Small intestine (tissue), 16 donors: ENCODE measurements at places on chromosomes 2 and 18.

DNA sequence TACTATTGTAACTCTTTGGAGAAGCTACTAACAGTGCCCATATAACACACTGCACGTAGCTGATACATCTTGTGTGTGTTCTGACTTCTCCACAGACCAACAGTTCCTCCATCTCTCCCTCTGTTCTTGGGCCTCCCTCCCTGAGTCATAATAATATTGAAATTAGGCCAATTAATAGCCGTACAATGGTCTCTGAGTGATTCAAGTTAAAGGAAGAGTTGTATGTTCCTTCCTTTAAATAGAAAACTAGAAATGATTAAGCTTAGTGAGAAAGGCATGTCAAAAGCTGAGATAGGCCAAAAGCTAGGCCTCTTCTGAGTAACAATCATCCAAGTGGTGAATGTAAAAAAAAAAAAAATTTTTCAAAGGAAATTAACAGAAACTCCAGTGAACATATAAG is 828.4 kb upstream of the CHAC2 start:
- no peak for DNase-seq

DNA sequence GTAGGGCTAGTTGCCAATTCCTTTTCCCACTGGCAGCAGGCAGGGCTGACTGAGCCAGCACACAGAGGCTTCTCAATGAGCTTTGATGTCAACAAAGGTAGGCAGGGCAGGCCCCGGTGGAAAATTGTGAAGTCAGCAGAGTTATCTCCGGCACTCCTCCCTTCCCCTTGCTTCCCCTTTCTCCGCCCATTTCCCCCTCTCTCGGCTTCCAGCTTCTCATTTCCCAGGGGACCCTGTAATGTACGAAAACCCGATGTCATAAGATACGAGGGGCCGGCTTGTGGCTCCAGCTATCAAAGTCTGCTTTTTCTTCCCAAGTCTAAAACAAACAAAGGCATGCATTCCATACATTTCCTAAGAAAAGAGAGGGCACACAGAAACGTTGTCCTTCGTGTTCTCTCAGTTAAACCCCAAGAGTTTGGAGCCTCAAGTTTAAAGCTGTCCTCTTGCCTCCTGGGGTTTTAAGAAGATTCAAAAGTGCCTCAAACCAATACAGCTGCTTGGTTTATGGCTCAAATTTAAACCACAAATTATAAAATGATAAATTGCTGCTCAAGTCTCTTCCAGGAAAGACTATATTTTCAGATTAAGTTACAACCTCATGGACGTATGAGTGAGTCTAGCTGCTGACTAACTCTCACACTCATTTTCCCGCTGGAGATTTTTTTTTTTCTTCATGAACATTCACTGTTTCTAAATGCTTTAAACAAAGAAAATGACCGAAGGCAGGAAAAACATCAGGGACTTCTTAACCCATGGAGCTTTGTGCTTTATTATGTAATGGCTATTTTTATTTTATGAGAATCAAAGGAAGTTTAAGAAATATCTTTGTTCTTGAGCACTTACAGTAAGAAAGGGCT is 27.2 kb upstream of the EML4 start:
- DNase-seq, result peak; percentile 89

- peak; percentile 79 for DNase-seq
Observed at GRCh38 chr18:50143886-50144285, 51.1 kb downstream of the MYO5B start.

GRCh38 chr2:30421604-30422443 is 25.2 kb upstream of the LCLAT1 start:
- no peak for DNase-seq

DNA sequence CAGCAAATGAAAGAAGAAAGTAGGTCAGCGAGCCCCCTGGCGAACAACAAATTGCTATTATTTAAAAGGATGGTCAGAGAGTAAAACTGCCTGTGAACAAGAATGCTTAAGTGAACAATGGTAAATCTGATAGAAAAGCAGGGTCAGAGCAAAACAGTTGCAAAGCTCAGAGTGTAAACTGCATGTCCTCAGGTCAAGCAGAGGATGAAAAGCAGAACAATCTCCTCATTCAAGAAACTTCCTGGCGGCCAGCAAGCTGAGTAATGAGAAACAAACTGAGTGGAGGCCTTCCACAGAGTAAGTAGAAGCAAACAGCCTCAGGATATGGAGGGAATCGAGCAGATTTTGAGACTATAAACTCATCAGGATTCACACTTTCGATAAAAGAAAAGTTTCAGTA is 117.9 kb downstream of the PPP1R1C start:
- no peak for DNase-seq

DNA sequence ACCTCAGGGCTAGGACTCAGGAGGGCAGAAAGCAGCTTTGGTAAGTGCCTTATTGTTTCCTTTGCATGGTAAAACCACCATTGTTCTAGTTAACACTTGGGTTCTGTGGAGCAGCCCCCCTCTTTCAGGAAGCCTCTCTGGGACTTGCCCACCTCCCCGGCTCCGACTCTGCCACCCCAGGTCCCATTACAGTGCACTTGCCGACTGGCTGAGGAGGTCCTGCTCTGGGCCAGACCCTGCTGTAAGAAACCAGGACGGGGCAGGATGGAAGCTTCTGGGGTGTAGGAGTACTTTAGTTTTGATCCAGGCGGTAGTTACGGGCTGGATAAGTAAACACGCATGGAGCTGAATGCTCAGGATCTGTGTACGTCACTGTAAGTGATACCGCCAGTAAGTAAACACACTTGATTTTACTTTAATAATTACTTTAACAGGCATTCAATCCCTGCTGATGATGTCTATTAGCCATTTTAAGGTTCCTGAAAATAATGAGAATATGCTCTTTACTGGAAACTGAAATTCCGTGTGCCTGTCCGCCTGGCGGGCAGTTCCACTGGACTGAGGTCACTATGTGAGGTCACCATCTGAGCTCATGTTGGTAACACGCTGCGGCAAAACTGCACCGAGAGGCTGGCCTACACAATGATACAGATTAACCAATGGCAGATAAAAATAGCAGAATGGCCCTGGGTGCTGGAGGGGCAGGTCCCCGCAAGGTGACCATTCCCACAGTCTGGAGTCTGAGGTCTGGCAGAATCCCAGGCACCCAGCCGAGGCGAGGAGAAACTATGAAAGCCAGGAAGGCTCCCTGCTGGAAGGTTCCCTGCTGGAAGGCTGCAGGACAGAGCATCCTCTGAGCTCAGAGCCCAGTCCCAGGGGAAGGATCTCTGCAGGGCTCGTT is 25.2 kb downstream of the HS1BP3 start:
- no peak for DNase-seq

DNA sequence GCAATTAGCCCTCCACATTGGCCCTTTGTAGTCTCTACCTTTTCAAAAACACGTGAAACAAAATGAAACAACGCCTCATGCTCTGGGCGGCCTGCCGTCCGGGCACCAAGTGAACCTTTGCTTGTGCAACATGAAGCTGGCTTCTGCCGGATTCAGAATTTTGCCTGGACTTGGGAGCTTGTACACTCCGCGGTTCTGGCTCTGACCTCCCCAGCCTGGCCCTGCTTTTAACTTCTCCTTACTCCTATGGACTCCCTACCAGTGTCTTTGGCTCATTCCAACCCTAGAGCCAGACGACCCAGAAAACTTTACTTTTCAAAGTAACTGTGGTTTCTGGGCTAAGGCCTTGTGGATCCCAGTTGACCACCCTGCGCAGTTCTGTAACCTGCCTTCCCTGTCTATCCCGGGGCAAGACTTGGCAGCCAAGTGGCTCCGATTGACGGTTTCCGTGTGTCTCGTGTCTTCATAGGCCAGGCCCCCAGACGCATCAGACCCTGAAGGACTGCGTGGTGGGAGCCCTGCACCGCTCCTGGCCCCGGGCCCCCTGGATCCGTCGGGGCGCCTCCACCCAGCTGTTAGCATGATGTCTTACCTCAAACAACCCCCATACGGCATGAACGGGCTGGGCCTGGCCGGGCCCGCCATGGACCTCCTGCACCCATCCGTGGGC is 1.9 kb downstream of the OTX1 start:
- DNase-seq, result no peak

GRCh38 chr2:120381192-120381591 is 35.3 kb downstream of the INHBB start:
- no peak for DNase-seq

DNA sequence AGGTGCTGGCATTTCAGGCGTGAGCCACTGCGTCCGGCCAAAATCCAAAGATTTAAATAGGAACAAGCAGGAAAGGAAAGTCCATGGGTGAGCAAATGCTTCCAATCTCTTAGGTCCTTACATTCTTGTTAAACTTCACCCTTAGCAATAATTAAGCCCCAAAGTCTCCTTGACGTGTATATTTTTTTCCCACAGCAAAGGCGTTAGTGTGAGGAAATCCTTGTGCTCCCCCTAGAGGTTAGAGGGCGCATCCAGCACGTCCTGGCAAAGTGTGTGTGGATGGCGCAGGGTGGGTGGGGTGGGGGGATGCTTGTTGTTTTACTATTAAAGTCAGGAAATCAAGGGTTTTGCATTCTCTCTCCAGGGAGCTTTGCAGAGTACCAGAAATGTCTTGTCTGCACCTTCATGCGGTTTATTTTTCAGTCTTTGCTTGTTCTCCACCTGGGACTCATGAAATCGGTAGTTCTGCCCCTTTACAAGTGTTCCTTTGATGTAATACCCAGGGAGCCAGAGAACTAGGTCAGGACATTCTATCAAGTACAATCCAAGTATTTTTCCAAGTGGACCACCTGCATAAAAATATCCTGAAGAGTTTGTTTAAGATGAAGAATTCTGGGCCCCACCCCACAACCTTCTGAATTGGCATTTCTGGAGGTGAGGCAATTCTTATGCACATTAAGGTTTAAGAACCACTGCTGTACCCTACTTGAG is 22.2 kb upstream of the ITSN2 start:
- peak; percentile 82 for DNase-seq

- DNase-seq, result no peak
Observed at GRCh38 chr2:237698358-237698694, 70.9 kb downstream of the LRRFIP1 start.

GRCh38 chr2:10237392-10238321 is 65.0 kb upstream of the HPCAL1 start:
- DNase-seq, result no peak

- DNase-seq, result no peak
Observed at GRCh38 chr2:173941567-173941966, 23.6 kb downstream of the SP3 start.

GRCh38 chr2:145412155-145412554 is 892.2 kb upstream of the ZEB2 start:
- no peak for DNase-seq

GRCh38 chr2:29485631-29486030 is 370.4 kb downstream of the CLIP4 start:
- DNase-seq, result no peak

DNA sequence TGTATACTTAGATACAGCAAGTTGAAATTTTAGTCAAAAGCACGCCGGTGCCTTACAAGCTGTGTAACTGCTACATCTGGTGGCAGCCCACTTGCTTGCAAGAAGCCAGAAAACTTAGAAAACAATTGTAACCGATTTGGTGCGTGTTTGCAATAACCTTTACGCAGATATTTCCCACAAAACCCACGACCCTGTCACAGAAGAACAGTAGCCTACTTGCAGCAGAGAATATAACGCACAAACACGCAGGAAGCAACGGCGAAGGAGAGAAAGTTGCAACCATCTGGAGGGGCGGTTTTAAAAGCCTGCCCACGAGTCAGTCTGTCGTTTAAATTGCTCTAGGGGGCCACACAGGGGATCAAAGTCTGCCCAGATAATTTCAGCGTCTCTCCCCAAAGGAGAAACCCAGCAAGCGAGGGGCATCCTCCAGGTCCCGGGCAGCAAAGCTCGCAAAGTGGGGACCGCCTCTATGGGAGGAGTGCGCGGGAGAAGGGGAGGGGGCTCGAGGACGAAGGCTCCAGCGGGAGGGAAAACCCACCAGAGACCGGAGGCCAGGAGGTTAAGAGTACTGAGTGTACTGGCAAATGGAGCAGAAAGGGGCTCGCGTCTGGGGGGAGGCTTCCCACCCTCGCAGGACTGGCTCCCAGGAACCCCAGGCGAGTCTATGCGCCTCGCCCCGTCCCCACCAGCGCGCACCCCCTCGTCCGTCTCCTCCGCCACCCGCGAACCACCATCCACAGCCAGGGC is 1.1 kb downstream of the TLK1 start:
- DNase-seq, result peak; percentile 38

DNA sequence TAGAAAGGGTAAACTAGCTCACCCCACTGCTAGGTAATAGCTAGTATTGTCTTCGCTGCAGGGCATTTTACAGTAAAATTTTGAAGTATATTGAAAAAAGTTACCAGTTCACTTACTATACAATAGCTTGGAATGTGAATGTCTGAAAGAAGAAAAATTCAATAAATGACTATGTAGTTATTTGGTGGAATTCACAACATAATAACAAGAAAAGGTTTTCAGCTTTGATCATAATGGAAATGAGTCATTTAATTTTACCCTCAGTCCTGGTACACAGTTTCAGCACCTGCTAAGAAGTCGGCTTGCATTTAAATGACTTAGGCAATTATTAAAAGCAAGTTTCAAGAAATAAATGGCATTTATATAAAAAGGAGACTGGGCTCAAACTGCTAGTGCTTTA is 90.4 kb downstream of the NUP35 start:
- no peak for DNase-seq

- DNase-seq, result peak; percentile 89
Observed at GRCh38 chr2:38535744-38536506, 66.8 kb downstream of the HNRNPLL start.

DNA sequence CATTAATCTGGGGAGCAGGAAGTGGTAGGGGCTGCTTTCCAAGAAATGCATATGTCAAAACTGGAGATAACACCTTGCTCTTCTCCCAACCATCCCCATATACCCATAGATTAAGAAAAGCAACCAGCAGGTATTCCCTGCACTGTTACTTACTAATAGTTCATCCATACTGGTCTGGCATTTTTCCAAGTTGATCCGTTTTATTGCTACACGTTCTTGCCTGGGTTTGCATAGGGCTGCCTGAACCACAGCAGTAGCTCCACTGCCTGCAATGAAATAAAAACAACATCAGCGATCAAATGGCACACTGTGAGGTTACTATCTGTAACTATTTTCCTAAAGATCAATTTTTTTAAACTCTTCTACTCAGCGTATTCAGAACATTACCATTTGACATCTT is 65.6 kb downstream of the STK39 start:
- DNase-seq, result peak; percentile 70

GRCh38 chr18:46140173-46140572 is 36.0 kb downstream of the HAUS1 start:
- no peak for DNase-seq

GRCh38 chr18:50750546-50750945 is 69.3 kb downstream of the MRO start:
- DNase-seq, result no peak

GRCh38 chr2:233165543-233165894 is 86.0 kb upstream of the ATG16L1 start:
- DNase-seq, result no peak

DNA sequence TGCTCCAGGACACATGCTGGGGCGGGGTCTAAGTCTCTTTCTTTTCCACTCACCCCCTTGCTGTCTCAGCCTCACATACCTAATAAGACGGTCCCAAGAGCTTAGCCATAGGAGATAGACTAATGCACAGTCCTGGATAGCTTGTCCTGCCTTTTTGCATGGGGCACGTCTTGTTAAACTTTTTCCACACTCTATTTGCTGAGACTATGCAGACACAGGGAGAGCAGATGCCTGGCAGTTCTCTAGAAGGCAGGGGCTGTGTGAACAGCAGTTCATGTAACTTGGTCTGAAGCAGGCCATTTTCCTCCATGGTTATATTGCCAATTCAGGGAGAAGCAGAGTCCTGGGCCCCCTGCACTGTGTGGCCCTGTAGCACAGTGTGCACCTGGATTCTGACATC is 142.1 kb downstream of the SEPTIN10 start:
- no peak for DNase-seq
